ENCODE measurements at places on chromosomes 12 and 14. TPM values are rescaled to one million over a fixed set of nuclear protein-coding genes. Genes with fewer than 3 reads are reported as not detected.

The RPS6KL1 gene
- 5.8 TPM for total RNA-seq

The RNASE3 gene
- total RNA-seq, result not detected

The HSP90AA1 gene
- 312 TPM for total RNA-seq

DNA sequence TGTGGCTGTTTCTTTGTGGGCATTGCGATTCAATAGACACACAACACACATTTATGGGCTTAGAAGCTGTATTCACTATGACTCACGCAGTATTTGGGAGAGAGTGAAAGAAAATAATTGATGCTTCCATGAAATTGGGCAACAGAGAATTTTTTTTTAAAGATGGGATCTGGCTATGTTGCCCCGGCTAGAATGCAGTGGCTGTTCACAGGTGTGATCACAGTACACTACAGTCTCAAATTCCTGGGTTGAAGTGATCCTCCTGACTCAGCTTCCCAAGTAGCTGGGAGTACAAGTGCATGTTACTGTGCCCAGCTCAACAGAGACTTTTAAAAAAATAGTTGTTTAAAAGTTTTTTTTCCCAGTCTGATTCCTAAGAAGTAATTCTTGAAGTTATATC is 146.3 kb downstream of the APAF1 start:
- DNase-seq, result no peak

DNA sequence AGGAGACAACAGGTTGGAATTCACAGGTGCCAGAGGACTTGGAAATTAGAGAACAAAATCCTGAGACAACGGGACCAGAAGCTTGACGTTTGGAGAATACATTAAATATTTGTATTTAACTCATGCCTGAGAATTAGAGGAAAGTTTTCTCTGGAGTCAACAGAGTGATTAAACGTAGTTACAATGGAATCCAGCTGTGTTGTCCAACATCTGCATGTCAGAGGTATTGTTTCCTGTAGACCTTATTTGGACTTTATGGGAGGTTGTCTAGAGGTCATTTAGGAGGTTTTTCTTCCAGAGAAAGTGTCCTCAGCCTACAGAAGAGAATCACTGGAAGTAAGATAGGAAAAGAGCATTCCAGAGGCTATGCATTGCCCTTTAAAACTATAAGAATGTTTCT is 45.1 kb upstream of the RERGL start:
- no peak for DNase-seq

- DNase-seq, result no peak
Observed at GRCh38 chr12:2338991-2339431, 286.2 kb downstream of the CACNA1C start.

DNA sequence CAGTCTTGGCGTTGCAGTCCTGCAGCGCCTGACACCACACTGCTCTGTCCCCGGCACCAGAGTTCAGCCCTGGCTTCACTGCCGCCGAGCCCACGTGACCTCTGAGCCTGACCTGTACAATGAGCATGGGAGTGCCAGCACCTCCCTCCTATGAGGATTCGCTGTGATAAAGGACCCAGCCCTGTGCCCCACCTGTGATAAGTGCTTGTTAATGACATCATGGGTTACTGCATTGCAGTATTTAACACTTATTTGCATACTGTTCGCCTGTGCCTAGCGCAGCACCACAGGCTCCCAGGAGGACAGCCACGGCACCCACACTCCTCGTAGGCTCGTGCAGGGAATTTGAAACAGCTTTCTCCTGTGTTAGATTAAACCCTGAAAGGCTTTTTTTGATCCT is 118.2 kb upstream of the GSC start:
- no peak for DNase-seq

DNA sequence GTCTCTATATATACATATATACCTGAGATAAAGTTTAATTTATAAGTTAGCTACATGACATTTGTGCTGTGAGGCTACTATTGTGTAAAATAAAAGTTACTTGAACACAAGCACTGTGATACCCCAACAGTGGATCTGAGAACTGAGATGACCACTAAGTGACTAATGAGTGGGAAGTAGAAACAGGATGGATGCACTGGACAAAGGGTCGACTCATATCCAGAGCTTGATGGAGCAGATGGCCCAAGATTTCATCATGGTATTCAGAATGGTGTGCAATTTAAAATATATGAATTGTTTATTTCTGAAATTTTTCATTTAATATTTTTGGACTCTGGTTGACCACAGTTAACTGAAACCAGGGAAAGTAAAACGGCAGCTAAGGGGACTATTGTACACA is 908.6 kb upstream of the MDGA2 start:
- DNase-seq, result no peak

DNA sequence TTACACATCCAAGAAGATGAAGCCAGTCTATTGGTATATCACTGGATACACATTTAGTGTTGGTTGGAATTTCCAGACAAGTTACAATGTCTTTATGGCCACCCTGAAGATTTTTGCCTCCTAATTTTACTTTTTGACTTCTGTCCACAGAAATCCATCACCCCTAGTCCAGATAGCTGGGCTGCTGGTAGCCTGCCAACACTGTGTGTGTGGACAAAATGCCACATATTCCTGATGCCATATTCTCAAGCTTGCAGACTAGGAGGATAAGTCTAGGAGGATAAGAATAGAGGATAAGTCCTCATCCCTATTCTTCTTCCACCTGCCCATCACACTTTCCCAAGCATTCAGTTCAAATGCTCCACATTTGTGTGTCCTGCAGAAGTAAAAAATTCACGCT is 4.6 kb downstream of the ESR2 start:
- DNase-seq, result no peak

DNA sequence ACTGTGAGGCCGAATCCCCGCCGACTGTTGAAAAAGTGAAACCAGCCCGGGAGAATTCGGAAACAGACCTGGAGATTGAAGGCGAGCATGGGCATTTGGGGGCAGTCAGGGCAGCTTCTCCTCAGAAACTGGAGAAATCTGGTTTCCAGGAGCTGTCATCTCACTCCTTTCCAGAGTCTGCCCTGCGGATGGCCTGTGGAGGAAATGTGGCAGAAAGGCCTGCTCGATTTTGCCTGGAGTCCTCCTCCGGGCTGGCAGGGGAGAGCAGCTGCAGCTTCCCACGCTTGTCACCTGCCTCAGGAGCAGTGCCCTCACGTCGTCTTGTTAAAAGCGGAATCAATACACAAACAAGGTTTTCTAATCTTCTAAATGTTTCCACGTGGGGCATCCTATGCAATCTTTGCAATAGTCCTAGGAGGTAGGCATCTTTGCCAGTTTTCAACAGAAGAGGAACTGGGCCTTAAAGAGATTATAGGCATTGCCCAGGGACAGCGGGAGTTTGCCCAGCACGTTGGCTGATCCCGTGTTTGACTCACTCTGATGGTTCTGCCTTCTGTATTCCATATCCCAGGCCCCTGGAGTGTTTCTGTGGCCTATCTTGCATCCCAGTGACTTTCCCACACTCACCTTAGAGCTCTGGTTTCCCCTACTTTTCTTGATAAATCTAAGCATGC is 2.3 kb downstream of the LRRC74A start:
- no peak for DNase-seq

DNA sequence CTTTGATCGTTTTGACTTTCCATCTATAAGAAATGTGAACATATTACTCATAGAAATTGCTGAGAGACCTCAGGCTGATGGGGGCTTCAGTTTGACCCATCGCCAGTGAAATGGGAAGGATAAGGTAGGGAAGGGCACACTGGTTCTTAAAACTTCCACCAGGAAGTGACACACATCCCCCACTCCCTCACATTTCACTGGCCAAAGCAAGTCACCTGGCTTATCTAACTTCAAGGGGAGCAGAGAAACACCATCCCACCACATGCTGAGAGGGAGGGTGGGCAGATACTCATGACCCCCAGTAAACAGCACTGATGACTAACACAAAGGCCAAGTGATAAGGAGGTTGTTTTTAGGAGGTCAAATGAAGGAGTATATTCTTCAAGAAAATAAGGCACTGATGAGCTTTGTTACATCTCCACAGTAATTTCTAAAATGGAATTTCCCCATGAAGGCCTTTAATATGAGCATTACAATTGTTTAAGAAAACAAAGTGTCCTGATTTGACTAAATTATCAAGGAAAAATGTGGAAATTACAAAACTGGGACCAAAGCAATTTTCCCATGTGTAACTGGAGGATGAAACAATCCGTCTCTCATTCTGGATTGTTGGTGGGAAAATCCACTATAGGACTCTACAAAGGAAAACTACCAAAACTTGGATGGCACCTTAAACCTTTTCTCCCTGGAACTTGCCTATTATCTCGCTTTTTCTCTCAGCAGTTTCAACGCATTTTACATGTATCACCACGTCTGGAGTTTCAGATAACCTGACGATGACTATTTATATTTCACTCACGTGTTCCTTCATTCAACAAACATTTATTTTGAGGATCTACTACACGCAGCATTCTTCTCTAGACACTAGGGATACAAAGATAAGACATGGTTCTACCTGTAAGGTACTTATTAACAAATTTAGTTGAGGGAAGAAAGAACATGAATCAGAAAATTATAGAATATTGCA is 91.8 kb upstream of the EEA1 start:
- DNase-seq, result no peak

DNA sequence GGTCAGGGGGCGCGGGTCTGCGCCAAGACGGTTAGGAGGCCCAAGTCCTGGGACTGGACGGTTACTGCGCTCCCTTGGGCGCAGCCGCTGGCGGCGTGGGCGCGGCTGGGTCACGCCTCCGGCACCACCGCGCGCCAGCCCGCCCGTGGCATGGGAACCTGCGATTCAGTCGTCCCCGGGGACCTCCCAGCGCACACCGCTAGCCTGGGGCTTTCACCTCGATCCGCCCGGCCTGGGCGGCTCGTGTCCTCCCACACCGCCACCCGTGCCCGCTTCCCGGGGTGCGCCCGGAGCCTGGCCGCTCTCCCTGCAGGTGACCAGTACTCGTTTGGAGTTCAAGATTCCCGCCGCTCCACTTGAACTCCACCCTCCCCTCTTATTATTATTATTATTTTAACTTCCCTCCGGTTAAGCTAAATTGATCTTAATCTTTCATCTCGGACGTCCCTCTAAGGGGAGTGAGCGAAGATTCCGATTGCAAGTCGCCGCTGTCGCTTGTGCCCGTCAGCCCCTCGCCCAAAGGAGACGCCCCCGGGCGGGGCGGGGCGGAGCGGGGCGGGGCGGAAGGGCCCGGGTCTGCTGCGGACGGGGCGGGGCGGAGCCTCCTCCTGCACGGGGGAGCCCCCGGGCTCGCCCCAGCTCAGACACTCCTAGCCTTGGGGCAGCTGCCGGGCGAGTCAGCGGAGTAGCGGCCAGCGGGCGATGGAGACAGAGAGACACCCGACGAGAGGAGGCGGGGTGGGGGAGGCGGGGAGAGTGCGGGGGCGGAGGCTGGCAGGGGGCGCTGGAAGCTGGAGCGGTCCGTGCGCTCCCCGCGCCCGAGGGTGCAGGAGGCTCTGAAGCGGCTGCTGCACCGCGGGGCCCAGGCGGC is at the start of gene KCNMB4:
TSS of gene KCNMB4 (plus strand) at position 643 of the 871 bp plus-strand sequence. CDS start 445 bp downstream, outside the sequence.
- no peak for DNase-seq

DNA sequence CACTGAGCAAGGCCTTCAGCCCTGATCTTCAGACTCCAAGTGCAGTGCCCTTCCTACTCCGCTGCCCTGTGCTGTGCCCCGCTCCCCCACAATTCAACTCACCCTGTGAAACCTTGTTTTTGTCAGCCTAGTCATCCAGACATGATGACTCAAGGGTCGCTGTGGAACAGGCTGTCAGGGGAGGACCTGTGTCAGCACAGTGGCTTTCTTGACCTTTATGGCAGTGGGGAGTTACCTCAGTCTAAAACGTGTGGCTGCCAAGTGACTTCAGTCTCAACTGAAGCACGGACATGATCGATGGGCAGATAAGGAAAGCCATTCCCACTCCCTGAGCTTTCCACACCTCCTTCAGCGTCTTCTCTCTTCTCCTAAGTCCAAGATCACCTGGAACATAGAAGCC is 16.3 kb upstream of the FLVCR2 start:
- DNase-seq, result no peak

DNA sequence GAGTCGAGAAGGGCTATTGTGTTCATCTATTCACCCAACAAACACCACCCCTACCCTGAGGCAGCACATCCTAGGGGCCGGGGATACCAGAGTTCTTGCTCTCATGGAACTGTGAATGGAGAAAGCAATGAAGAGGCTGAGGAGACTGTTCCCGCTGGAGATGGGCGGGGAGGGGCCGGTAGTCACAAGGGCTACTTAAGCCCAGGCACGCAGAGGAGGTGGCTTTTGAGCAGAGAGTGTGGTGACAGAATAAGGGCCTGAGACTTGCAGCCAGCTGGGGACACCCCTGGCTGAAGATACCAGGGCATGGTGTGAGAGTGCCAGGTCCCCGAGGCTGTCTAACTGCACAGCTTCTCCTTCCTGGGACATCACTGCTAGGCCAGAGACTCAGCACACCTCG is 114.1 kb upstream of the EVL start:
- DNase-seq, result no peak

DNA sequence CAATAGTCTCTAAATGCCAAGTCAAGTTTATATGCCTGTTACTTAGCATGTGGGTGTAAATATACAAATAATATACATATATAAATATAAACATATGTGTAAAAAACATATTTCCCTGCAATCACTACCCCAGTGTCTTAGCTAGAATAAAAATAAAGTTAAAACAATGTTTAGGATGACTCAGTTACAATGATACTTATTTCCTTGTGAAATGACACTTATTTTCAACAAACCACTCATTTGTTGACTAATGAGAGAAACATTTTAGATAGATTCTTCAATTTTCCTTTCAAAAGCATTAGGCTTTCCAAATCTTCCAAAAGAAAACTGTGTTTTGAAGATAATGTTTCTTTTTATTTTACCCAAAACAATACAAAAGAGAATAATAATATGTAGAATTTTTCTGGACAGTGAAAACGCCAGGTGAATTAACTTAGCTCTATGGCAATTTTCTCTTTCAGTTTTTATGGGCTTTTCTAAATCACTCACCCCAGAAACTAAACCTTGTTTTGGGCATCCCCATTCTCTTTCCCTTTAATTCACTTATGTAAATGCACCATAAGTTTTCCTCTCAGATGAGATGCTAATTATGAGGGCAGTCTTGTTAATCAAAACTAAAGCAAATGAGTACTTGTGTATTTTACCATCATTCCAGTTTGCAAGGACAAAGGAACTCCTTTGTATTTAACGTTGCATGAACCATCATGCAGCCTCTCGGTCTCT is 465.9 kb downstream of the BCAT1 start:
- no peak for DNase-seq

GRCh38 chr12:80509781-80510556 is 65.9 kb downstream of the PTPRQ start:
- DNase-seq, result no peak

DNA sequence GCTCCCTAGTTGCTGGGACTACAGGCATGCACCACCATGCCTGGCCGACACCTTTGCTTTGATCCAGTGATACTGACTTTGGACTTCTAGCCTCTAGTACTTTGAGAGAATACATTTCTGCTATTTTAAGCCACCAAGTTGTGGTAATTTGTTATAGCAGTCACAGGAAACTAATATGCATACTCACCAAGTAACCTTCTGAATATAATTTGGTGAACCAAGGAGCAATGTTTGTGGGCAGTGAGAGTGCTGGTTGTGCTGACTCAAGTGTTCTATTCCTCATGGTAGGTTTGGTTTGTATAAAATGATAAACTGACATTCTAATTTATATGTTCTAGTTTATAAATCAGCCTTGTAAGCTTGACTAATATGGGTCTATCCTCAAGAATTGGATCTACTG is 42.4 kb upstream of the MMP19 start:
- DNase-seq, result no peak

- no peak for DNase-seq
Observed at GRCh38 chr12:60947533-60947932, 1312.7 kb upstream of the USP15 start.
